DMS153 (cell line): ENCODE measurements at places on chromosomes 3 and 15.

DNA sequence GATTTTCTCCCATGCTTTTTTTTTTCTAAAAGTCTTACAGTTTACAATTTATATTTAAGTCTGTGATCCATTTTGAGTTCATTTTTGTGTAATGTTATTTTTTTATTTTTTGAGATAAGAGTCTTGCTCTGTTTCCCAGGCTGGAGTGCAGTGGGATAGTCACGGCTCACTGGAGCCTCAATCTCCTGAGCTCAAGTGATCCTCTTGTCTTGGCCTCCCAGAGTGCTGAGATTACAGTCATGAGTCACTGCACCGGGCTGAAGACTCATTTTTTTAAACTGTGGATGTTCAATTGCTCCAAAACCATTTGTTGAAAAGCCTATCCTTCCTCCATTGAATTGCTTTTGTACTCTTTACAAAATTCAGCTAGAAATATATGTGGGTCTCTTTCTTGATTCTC is 19.5 kb downstream of the LNP1 start:
- no peak for DNase-seq

GRCh38 chr3:141575879-141576743 is 89.3 kb downstream of the RASA2 start:
- DNase-seq = no peak

DNA sequence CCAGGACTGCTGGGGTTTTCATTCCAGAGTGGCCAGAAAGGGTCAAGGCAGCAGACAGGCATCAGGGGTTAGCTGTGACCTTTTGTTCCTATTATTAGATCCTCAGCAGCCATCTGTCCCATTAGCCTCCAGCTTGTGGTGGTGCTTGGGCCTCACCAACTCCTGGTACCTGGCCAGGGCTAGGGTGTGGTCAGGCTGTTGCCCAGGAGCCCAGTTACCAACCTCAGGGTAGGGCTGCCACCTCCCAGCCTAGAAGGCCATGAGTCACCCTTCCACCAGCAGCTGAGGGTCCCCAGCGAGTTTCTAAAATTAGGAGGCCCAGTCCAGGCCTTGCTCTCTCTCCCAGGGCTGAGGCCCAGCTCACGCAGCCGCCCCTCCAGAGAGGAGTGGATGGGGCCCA is 12.2 kb downstream of the TMEM43 start:
- no peak for DNase-seq

DNA sequence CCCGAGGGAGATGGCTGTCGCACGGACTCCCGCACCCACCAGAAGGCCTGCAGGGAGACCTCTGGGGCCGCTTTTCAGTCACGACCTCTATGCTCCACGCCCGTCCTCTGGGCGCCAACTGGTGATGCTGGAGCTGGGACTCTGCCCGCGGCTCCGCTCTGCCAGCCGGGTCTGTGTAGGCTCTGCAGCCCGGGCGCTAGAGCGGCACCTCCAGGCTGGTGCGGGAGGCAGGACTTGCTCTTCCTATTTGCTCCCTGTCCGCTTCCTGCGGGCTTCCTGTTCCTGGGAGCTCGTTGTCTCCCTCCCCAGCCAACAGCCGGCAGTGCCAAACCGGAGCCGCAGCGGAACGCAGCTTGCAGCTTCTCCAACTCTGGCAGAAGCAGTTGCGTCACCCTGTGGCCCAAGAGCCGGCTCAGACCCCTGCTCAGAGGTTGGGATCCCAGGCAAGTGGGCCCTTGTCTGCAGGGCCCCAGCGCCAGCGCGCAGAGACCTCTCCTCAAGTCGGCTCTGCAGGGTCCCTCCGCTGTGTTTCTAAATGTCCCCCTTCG is 285.9 kb downstream of the XXYLT1 start:
- DNase-seq = peak; percentile 80

- peak; percentile 18 for DNase-seq
Observed at GRCh38 chr3:179266701-179267211, 15.8 kb upstream of the KCNMB3 start.

- DNase-seq = no peak
Observed at GRCh38 chr3:177300039-177300833, 103.0 kb upstream of the TBL1XR1 start.

DNA sequence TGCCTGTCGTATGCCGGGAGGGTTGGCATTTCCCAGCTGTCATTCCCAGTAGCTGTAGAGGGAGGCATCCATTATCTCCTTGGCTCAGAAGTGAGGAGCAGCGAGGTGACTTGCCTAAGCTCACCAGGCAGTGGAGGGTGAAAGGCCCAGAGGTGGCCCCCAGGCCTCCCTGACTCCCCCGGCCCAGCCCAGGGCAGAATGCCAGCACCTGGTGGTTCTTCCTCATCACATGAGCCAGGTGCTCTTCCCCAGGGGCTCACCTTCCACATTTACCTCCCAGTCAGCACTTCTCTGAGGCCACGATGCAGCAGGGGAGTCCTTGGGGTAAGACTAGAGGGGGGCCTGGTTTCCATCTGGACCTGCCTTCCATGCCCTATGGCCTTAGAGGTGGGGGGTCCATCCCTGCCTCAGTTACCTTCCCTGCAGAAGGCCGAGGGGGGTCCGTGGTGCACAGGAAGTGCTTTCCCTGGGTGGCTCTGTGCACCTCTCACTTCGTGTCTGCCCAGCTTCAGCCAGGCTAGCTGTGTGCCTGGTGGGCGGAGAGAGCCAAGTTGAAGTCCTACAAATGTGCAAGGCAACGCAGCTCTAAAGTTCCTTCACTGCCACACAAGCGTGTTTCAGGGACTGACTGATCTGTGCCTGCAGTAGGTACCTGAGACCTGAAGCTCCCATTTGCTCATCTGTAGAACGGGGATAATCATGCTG is 70.3 kb upstream of the PLXNA1 start:
- no peak for DNase-seq

DNA sequence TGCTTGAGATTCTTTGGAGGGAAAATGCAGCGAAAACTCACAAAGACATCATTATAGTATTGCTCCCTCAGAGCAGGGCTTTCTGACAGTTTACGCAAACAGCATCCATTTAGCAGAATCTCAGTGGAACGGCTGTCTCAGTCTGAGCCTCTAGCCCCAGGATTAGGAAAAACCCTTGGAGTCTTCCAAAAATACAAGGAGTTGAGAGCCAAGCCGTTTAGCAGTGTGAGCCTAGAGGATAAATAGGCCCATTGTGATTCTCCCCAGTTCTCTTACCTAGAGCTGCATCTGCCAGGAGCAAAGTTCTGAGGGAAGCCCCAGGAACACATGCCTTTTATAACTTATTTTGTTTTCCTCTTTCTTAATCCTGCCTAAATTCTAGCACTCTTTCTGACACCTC is 359.6 kb downstream of the NTRK3 start:
- no peak for DNase-seq

DNA sequence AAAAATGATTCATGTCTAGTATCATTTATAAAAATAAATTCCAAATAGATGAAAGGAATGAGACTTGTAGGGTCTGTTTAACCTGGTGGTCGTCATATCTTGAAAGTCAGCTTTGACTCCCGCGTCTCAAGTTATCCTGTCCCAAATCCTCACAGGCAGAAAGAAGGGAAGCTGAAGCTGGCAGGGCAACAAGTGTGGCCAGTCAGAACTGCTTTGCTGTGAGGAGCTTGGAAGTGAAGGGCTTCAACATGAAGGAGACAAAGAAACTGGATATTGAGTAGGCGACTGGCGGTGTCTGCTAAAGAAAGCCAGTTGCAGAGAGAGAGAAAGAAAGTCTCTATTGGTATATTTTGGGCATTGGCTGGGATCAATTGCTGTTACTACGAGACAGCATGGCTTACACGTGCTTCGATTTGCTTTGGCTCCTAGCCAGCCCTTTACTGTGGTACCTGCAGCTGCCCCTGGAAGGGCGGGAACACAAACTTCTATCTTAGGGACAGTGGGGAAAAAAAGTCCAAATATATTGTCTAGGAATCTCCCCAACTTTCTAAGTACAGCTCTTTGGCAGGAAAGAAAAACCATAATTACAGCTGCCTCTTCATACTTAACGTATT is 107.2 kb downstream of the CHST2 start:
- peak; percentile 17 for DNase-seq
